WTC11 (cell line): ENCODE measurements at places on chromosomes 5 and 9. TPM values are rescaled to one million over a fixed set of nuclear protein-coding genes. Genes with fewer than 3 reads are reported as not detected.

DNA sequence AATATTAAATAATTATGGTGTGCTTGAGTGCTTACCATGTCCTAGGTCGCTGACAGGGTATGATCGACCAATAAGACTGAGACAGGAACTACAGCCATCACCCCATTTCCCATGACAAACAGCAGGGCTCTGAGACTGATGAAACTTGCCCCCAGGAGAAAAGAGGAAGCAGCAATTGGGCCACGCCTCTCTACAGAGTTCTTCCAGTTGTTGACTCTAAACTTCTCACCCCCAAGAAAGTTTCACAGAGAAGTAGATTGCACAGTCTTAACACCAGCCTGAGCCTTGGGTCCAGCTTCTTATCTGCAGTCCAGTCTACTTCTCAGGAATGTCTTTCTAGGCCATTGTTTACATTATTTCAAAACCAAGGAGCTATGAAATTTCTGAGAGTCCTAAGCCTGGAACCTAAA is 182.2 kb upstream of the ANKRD55 start:
- DNase-seq = no peak
- H3K4me1 ChIP-seq = peaks cover 6% of the 10 kb centered on the region
- no peak overlapping the region for H3K4me3 ChIP-seq
- H3K36me3 ChIP-seq = 0 out of 2 replicates have a peak, but pooled peaks cover 6% of the 10 kb centered on the region

Gene ZFP2
- total RNA-seq = 1.0 to 2.0 TPM (median 1.7 TPM) in 3 replicates

Gene LCN6
- total RNA-seq = not detected in 3 replicates

Gene ANKRD18B
- 11.0 to 16.4 TPM (median 13.6 TPM) in 3 replicates for total RNA-seq

DNA sequence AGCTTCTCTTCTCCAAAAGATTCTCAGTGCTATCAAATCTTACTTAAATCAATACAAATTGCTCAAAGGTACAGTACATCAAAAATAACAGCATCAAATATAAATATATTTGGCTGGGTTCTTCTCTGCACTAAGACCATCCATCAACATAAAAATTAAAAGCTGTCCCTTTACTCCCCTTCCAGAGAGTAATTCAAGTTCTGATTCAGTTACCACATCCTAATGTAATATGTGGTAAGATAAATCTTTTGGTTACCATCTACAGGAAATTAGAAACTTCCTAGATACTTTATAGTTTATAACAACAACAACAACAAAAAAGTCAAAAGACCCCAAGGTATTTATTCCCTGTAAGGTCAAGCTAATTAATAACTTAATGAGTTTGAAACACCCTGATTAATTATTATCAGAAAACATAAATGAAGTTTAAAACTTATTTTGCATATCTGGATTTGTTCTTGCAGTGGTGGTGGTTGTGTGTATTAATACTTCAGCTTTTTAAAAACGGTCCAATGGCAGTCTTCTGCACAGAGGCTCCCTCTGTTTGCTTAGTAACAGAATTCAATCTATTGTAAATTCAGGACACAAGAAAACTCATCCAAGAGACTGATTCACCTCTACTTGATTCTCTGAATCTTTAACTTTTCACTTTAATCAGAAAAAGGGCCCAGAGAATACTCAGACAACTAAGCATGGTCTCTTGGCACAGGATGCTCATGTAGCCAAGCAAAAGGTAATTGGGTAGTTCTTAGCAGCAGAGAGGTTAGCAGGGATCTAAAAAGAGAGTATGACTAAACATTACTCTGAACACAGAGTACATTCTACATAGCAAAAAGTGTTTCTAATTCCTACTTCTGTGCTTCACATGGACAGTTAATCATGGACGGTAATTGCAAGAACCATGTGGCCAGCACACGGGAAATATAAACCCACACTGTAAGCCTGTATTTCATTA is 20.1 kb downstream of the DIAPH1 start:
- H3K27me3 ChIP-seq = no peaks in the 10 kb centered on the region
- no peak overlapping the region for H3K4me3 ChIP-seq
- no peaks in the 10 kb centered on the region for H3K36me3 ChIP-seq
- H3K27ac ChIP-seq = no peak overlapping the region
- no peak for DNase-seq

- H3K27ac ChIP-seq = no peak within 1 kb of the TSS
- peaks cover 9% of the 10 kb centered on the region; the same call in 1 of the 2 replicates for H3K36me3 ChIP-seq
- H3K4me3 ChIP-seq = no peak within 1 kb of the TSS; the same call in 1 of the 2 replicates
- peak; percentile 69 for DNase-seq
- peaks cover 62% of the 10 kb centered on the region for H3K27me3 ChIP-seq
- H3K4me1 ChIP-seq = no peaks in the 10 kb centered on the region
Measured at GRCh38 chr9:136204838-136205706, at the start of gene LHX3. TSS of gene LHX3 (minus strand) at chr9:136205128. CDS start at chr9:136205012, 116 bp downstream.

GRCh38 chr5:2047341-2047927 is 164.7 kb upstream of the IRX4 start:
- no peak overlapping the region for H3K27ac ChIP-seq
- H3K27me3 ChIP-seq = no peaks in the 10 kb centered on the region
- H3K36me3 ChIP-seq = no peaks in the 10 kb centered on the region

DNA sequence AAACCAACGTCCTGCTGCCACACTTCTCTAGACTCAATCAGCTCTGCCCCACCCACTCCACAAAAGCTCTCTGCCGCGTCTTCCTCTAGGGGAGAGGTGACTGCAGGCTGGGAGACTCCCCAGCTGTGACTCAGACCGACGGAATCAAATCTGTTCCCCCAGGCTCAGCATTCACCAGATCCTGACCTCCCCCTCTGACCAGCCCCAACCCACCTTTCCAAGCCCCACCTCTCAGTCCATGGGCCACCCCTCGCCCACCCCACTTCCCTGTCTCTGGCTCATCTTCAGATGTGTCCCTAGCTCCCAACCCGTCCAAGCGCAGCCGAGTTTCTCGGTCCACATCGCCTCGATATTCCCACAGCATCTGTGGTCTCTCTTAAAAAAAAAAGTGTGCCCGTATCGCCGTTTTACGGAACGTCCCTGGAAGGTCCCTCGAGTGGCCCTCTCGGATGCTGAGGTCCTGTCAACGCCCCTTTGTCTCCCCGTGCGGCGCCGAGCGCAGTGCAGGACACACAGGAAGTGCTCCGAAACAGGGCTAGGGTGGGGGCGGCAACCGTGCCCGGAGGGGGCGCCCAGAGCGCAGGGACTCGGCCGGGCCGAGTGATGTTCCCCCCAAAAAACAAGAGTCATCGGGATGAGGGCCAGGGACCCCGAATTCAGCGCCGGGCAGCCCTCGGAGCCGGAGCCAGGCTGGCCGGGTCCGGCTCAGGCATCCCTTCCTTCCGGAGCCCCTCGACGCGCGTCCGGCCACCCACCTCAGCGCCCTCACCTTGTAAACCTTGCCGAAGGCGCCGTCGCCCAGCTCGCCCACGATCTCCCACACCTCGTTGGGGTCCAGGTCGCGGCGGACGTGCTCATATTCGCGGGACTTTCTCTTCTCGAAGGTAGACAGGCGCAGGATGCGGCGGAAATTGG is 649 bp downstream of the STK10 start:
- H3K36me3 ChIP-seq = no peaks in the 10 kb centered on the region; the same call in 1 of the 2 replicates
- peak overlapping the region; percentile 38; the same call in 1 of the 2 replicates for H3K27ac ChIP-seq
- peak; percentile 62 for DNase-seq
- H3K4me3 ChIP-seq = peak overlapping the region; percentile 93
- H3K27me3 ChIP-seq = peaks cover 14% of the 10 kb centered on the region

DNA sequence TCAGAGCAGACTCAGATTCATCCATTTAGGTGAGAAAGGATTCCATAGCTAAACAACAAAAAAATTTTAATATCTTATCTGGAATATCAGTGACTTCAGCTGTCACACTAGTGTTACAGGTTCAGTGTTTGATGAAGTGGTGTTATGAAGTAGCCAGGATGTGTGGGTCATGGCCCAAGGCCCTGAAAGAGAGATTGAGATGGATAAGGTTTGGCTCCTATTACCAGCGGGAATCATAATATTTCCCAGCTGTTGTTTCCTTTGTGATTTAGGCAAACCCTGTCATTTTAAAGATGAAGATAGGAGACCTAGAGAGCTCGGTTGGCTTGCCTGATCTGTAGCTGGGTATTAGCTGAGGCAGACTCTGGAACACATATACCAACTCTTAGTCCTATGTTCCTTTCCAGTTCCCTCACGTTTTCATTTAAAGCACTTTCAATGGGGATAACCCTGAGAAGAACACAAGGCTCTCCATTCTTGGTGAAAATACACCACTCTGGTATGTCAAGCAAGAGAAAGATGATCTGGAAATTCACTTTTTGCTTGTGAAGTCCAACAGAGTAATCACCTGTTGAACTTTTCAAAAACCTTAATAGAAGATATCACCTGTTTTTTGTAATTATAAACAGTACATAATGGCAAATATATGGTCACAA is 54.8 kb downstream of the SV2C start:
- H3K27me3 ChIP-seq = peaks cover 3% of the 10 kb centered on the region
- H3K36me3 ChIP-seq = no peaks in the 10 kb centered on the region
- H3K4me1 ChIP-seq = no peaks in the 10 kb centered on the region

- peaks cover 9% of the 10 kb centered on the region for H3K4me1 ChIP-seq
- H3K27me3 ChIP-seq = 0 out of 2 replicates have a peak, but pooled peaks cover 3% of the 10 kb centered on the region
- no peak overlapping the region for H3K4me3 ChIP-seq
- no peak for DNase-seq
- no peak overlapping the region for H3K27ac ChIP-seq
Measured at GRCh38 chr5:168765086-168765550, 185.9 kb upstream of the PANK3 start.

DNA sequence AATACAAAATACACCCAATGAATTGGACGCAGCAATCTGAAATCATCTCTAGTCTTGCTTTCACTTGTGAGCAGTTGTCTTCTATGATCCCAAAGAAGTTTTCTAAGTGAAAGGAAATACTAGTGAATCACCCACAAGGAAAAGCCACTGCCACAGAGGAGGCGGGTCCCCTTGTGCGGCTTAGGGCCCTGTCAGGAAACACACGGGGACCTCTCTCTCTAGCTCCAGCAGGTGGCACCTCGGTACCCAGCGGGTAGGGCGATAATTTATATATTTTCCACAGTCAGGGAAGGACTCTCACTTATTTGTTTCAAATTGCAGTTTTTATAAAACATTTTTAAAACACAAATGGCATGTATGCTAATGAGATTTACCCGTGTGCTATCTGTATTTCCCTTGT is 417.1 kb downstream of the KDM4C start:
- no peak overlapping the region for H3K27ac ChIP-seq
- no peaks in the 10 kb centered on the region for H3K27me3 ChIP-seq
- H3K36me3 ChIP-seq = peaks cover 10% of the 10 kb centered on the region
- peaks cover 17% of the 10 kb centered on the region for H3K4me1 ChIP-seq
- peak; percentile 29 for DNase-seq

DNA sequence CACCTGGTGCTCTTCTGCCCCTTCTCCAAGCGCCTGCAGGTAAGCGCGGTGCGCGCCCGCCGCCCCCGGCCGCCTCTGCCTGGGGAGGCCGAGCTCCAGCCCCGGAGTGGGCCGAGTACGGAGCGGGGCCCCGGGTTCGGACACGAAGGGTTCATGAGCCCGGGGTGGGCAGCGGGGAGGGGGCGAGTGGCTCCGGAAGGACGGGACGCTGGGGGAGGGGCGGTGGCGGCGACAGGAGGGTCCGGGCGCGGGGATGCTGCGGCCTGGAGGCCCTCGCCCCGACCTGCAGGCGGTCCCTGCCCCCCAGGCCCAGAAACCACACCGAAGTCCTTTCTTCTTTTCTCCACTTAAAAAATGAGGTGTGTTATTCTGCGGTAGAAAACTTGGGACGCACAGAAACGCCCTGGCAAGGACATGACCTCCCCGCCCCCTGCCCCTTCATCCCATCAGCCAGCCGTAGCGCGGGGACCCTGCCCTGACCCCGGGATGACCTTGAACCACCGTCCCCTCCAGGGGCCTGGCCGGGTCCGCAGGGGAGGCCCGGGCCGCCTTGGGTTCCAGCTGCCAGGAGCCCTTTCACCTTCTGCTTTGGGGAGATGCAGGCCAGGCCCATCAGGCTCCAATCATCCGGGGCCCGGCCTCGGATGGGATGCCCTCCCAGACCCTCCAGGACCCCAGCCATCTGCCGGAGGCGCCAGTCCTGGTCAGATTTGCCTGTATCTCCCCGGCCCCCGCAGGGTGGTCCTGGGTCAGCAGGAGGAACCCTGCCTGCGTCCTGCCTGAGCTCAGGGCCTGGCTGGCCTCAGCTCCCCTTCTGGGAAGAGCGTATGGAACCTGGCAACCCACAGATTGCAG is 545 bp downstream of the DIPK1B start:
- DNase-seq = no peak
- no peak overlapping the region for H3K27ac ChIP-seq
- H3K27me3 ChIP-seq = peaks cover 15% of the 10 kb centered on the region

DNA sequence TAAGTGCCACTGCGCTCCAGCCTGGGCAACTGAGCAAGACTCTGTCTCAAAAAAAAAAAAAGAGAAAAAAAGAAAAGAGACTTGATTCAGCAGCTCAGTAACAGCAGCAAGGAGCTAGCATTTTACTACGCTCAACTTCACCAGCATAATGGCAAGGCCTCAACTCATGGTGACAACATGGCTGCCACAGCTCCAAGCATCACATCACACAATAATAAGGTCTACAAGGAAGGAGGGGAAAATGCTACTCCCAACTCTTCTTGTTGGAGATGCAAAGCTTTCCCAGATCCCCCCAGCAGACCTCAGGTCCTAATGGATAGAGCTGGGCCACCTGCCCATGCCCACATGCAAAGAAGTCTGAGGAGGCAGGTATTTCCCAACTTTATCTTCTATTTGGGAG is 86.2 kb upstream of the RAPGEF1 start:
- no peaks in the 10 kb centered on the region for H3K36me3 ChIP-seq
- 0 out of 2 replicates have a peak, but pooled peaks cover 4% of the 10 kb centered on the region for H3K27me3 ChIP-seq
- peaks cover 6% of the 10 kb centered on the region; the same call in 1 of the 2 replicates for H3K4me1 ChIP-seq
- H3K4me3 ChIP-seq = no peak overlapping the region
- no peak for DNase-seq

DNA sequence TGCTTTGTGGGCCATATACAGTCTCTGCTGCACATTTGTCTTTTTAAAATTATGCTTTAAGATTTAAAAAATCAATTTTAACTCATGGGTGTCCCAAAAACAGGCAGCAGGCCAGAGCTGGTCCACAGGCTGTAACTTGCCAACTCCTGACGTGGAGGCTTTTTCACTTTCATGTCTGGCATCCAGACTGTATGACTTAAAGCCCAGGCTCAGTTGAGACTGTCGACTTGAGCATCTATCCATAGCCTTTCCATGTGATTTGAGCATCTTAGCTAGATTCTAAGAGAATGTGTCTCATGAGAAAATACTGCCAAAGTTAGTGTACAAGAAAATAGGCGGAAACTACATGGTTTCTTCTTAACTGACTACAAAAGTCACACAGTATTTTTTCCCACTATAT is 559.0 kb upstream of the TUSC1 start:
- no peaks in the 10 kb centered on the region for H3K36me3 ChIP-seq
- no peak for DNase-seq
- no peak overlapping the region for H3K27ac ChIP-seq
- no peaks in the 10 kb centered on the region; the same call in 1 of the 2 replicates for H3K27me3 ChIP-seq
- H3K4me1 ChIP-seq = no peaks in the 10 kb centered on the region

- no peak overlapping the region for H3K27ac ChIP-seq
- H3K4me3 ChIP-seq = no peak overlapping the region
- no peak for DNase-seq
- no peaks in the 10 kb centered on the region for H3K36me3 ChIP-seq
- H3K27me3 ChIP-seq = no peaks in the 10 kb centered on the region
- H3K4me1 ChIP-seq = no peaks in the 10 kb centered on the region
Measured at GRCh38 chr9:22206833-22207232, 197.7 kb upstream of the CDKN2B start.
